ENCODE measurements at places on chromosomes 12 and 14.

GRCh38 chr12:76555231-76555767 is 4.3 kb downstream of the OSBPL8 start:
- DNase-seq: no peak

GRCh38 chr12:101521136-101521535 is 46.0 kb downstream of the SPIC start:
- no peak for DNase-seq

GRCh38 chr12:95788637-95789036 is 1.9 kb downstream of the NTN4 start:
- no peak for DNase-seq

GRCh38 chr12:77833329-77833728 is 2.6 kb downstream of the NAV3 start:
- no peak for DNase-seq

- DNase-seq: no peak
Observed at GRCh38 chr12:23895792-23896218, 53.7 kb downstream of the SOX5 start.

GRCh38 chr12:85394809-85395208 is 114.8 kb downstream of the ALX1 start:
- DNase-seq: no peak

DNA sequence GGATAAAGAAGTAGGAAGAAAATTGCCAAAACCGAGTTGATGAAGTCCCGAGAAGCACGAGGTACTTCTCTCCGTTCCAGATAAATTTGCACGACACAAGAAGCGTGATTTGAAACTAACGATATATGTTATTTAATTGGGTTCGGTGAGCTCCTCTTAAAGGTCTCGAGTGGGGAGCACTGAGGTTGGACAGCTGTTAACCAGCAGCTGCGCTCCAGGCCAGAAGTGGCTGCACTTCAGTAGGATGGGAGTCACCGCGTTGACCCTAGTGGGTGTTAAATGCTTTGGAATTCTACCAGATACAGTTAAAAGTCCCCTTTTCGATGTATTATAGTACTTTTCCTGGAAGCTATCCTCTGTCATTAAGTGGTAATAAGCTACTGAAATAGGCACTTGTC is 953 bp upstream of the DCAF5 start:
- DNase-seq: no peak

DNA sequence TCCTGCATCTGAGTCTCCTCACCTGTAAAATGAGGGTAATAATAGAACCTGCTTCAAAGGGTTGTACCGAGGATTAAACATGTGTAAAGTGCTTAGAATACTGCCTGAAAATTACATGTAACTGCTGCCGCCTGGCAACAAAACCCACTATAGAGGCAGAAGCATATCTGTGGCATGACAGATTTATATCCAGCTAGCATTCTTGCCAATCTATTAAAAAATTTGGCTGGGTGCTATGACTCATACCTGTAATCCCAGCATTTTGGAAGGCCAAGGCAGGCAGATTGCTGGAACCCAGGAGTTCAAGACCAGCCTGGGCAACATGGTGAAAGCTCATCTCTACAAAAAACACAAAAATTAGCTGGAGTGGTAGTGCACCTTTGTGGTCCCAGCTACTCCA is 16.4 kb upstream of the KSR2 start:
- DNase-seq: no peak

GRCh38 chr12:50400104-50400637 is 514 bp upstream of the LARP4 start:
- no peak for DNase-seq

GRCh38 chr12:93019975-93020630 is 91.0 kb upstream of the EEA1 start:
- DNase-seq: no peak

GRCh38 chr14:68145036-68145435 is 325.5 kb downstream of the RAD51B start:
- no peak for DNase-seq

GRCh38 chr14:27049701-27050100 is 451.9 kb upstream of the NOVA1 start:
- DNase-seq: no peak

- DNase-seq: no peak
Observed at GRCh38 chr14:41404126-41404525, 202.6 kb upstream of the LRFN5 start.

DNA sequence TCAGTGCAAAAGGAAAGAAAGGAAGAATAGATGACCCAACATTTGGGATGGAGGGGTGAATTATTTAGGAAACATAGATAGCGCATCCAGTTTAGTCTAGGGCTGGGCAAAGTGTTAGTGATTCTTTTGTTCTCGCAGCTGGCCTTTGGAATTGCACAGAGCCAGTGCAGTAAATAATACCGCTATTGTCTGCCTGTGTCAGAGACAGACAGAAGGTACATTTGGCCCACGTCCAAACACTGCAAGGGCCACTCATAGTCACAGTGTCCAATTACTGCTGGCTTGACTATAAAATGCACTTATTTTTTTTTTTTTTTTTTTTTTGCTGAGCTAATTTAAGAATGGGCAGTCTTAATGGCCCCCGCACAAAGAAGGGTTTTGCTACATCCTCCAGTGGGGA is 638.6 kb downstream of the BCL11B start:
- no peak for DNase-seq

DNA sequence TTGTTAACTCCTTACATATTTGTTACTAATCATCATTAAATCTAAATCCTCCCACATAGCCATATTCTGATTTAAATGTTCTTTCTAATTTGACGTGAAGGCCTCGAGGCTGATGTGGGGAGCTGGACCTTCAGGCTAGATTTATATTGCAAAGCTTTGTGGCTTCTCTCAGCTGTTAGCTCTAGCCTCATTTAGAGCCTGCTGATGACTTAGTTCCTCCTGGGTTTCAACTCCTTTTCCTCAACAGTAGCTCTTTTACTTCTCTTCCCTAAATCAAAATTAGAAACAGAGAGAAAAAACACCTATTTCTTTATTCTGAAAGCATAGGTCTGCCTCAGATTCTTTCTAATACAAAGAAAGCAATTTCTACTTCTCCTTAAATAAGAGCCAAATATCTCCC is 477.5 kb upstream of the CCDC196 start:
- no peak for DNase-seq

- DNase-seq: no peak
Observed at GRCh38 chr14:20857207-20857606, 34.0 kb upstream of the RNASE3 start.

GRCh38 chr14:71536927-71537772 is 395.1 kb upstream of the RGS6 start:
- DNase-seq: no peak

DNA sequence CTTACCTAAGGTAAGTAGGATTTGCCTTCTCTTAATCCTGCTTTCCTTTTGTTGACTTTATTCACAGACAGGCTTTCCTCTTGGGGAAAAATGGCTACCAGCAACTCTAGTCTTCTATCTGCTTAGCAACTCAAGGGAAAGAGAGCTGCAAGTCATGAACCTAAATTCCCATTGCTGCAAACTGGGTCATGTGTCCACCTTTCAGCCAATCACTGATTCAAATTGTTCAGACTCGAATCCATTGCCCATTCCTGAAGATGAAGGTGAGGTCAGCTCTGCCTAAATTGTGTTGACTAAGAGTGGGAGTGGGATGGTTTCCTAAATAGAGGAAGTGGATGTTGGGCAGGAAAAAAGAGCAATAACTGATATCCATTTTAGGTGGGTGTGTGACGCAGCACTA is 7.7 kb downstream of the FBXW8 start:
- DNase-seq: no peak

GRCh38 chr14:105432657-105433056 is 13.0 kb downstream of the MTA1 start:
- no peak for DNase-seq

DNA sequence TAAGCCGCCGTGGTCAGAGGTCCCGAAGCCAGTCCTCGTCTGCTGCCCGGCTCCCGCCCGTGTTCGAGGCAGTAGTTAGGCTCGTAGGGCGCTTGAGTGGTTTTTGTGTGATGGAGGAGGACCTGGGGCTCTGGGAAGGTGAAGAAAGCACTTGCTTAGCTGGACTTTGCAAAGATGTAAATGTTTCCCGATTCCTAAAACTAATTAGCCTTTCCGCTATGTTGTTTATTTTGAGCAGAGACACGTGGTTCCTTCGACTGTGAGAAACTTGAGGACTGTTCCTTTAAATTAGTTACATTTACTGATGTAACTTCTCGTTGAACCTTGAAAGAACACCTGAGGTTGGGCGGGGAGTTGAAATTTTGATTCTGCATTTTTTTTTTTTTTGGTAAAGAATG is 33.9 kb downstream of the MIA2 start:
- no peak for DNase-seq

GRCh38 chr14:64879635-64880220 is at the start of gene SPTB:
SPTB (minus strand) TSS chr14:64879907; CDS start chr14:64823094, 56,813 bp downstream.
- DNase-seq: peak; percentile 51
